ENCODE measurements at places on chromosomes 2 and 18.

DNA sequence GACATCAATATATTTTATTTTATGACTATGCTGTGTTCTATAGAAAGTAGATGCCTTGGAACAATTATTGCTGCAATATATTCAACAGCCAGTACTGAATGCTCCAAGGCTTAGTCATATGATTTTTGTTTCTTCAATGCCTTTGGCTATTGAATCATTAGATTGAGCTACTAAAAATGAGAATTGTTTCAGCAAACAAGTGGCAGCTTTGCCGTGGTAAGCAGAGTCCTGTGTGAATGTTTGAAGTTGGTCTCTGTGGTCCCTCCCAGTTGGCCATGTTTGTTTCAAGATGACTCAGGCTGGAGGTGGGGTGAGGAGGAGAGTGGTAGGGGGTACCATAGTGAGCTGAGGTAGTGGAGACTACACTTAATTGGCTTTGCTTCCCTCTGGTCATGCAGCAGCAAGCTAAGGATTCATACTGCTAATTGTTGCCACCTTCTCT lies 198.6 kb upstream of the EPAS1 start:
- no peak for DNase-seq

DNA sequence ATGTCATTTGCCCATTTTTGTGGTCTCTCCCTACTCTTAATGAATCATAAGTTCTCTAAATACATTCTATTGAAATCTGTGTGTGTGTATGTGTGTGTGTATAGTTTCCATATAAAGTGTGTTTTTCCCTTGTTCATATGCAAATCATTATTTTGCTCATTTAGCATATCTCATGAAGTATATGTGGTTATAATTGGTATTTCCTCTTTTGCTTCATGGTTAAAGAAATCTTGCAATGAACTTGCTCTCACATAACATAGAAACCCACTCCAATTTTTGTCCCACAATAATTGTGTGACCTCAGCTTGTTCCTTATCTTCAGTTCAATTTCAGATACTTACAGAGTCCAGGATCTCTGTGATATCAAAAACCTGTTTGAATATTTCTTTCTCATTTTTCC lies 1.2 kb downstream of the CPO start:
- no peak for DNase-seq

- DNase-seq: no peak
Measured at GRCh38 chr2:23429036-23429435, 44.1 kb downstream of the KLHL29 start.

DNA sequence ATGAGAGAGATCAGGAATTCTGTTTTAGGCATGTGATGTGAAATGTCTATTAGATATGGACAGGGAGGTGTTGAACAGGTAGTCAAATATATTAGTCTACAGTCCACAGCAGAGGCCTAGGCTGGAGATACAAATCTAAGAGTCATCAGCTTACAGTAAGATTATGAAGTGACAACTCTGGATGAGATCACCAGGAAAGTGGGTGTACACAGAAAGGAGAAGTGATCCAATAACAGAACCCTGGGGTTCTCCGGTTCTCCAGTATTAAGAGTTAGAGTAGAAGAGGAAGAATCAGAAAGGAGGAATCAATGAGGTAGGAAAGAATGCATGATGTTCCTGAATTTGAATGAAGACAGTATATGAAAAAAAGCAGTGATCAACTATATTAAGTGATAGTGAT lies 362.3 kb downstream of the FIGN start:
- DNase-seq: no peak

- DNase-seq: no peak
Measured at GRCh38 chr2:240995041-240996021, 3.1 kb upstream of the SNED1 start.

DNA sequence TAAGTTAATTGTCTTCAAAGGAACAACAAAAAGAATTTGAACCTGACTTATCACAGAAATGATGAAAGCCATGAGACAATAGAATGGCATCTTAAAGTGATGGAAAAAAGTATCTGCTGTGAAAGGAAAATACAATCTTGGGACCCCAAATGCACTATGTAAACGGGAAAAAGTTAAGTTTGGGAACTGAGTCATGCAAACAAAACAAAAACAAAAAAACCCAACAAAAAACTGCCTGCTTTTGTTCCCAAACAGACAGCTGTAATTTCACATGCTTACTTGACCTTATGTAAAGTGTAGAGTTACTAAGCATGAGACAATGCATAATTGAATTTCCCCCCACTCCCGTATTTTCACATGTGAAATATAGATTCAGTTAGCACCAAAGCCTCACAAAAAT lies 122.1 kb upstream of the RBMS1 start:
- no peak for DNase-seq

DNA sequence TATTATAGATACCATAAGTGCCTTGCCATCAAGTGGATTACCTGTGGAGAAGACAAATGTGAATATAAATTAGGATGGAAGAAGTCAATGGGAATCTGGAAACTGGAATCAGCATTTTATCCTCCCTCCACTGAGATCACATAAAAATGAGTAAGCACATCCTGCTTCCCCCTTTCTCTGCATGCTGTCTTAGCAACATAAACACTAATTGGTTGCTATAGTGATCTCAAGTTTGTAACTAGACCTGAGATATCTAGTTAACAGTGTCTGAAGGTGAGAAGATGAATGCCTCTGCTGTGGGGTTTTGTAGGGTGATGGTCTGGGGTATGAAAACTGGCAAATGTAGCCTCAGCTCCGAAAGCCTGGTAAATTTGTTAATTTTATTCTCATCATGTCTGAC lies 1357.5 kb upstream of the CELF4 start:
- no peak for DNase-seq

GRCh38 chr2:98764499-98764898 lies 33.6 kb upstream of the MGAT4A start:
- DNase-seq: no peak

GRCh38 chr18:10074110-10074509 lies 160.3 kb downstream of the VAPA start:
- DNase-seq: no peak

GRCh38 chr18:7017013-7017412 lies 100.6 kb downstream of the LAMA1 start:
- no peak for DNase-seq

DNA sequence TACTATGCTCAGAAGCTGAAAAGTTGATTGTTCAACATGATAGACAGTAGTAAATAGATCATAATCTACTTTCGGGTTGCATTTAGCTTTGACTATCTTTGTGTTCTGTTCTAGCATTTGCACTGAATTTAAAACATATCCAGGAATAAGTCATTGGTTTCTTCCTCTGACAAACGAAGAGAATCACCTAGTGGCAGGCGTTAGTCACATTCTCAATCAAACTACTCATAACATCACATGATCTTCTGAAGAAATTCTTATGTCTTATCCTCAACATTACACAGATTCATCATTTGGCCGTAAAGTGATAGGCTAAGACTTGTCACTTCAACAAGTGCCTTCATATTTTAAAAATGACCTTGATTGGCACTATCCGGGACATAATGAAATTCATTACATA lies 63.6 kb upstream of the TTC21B start:
- no peak for DNase-seq

DNA sequence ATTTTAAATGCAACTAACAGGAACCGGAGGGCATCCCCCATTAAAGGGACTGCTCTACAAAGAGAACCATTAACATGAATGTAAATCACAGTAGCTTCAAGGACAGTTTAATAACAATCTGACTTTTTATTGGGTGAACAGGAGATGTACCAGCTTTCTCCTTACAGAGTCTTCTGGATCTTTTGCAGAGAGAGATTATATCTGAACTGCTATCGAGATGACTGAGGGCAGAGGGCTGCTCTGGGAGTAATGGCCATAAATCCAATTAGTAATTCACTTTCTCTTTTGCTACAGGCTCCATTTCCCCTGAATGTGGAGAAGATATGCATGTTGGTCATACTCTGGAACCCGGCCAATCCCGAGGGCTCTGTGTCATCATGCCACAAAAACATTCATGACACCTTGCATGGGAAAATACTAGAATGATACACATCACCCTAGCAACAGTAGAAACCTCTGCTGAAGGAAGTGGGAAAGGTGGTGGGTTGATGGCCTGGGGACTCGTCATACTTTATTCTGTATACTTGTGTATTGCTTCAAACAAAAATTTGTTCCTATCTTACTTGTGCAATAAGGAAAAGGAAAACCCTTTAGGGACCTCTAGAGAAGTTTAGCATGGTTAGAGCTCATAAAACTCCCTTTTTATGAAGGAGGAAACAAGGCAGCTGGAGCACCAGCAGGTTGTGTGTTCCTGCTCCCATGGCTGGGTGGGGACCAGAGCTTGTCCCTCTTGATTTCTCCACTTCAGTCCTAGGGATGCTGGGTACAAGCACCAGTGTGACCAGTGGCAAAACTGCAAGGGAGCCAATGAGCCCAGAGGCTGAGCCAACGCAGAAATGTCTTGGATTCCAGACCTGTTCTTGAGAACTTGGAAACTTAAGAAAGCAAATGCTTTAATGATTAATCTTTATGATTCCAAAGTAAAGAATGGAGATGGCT lies 26.0 kb downstream of the CTAGE1 start:
- DNase-seq: peak; percentile 86

GRCh38 chr2:227401550-227401949 lies 13.8 kb upstream of the SCYGR1 start:
- DNase-seq: no peak

DNA sequence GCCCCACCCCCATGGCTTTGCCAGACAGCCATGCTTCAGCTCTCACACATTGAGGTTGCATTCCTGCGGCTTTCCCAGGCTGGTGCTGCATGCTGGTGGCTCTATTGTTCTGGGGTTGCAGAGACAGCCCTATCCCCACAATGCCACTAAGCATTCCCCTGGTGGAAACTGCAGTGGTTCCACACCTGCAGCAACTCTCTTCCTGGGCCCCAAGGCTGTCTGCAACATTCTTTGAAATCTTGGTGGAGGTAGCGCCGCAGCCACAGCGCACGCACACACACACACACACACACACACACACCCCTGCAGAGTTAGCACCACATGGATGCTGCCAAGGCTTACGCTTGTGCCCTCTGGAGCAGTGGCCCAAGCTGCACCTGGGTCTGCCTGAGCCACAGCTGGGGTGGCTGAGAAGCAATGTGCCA lies 21.4 kb downstream of the SFXN5 start:
- DNase-seq: no peak

Data from HS-27A (cell line).